Spinal cord (tissue), 10 donors: ENCODE measurements at places on chromosomes 13 and 19. TPM values are rescaled to one million over a fixed set of nuclear protein-coding genes. Genes with fewer than 3 reads are reported as not detected.

KCNC3 gene
- 4.5 TPM for total RNA-seq

ZNF540 gene
- total RNA-seq: 10.7 TPM

- DNase-seq: no peak
These were observed 21.5 kb downstream of the COLGALT1 start for GRCh38 chr19:17576758-17577456.

GRCh38 chr13:36313047-36313969, 15.7 kb upstream of the CCDC169 start:
- no peak for DNase-seq

DNA sequence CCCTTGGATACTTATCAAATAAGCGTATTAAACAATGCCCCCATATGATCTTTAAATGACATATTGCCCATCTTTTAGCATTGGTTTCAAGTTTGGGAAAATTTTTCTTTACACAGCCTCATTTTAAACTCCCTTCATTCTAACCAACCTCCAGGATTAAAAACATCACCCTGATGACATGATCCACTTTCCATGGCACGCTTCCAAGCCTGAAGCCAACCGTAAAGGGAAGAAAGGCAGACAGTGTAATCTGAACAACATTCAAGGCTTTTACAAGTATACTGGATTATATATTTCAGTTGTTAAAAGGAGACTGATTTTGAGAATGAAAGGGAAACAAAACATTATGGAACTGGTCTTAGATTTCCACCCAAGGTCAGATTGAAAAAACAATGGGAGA, 1721.9 kb downstream of the OLFM4 start:
- DNase-seq: no peak

GRCh38 chr13:62418872-62419271, 1003.2 kb upstream of the PCDH20 start:
- DNase-seq: no peak

DNA sequence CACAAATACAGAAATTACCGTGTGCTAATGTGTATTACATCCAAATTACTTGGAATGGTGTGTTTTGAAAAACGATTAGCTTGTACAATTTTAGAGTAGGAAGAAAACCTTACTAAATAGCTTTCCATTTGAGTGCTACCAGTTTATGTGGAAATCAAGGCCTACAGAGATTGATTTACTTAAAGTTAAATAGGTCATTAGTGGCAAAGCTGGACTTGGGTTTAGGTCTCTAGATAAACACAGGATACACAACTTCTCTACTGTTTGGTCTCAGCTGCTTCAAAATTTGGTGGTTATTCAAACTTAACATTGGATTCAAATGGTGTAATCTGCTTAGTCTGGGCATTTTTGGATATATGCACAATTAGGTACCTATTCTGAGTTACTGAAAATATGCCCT, 21.4 kb downstream of the PCCA start:
- DNase-seq: no peak

DNA sequence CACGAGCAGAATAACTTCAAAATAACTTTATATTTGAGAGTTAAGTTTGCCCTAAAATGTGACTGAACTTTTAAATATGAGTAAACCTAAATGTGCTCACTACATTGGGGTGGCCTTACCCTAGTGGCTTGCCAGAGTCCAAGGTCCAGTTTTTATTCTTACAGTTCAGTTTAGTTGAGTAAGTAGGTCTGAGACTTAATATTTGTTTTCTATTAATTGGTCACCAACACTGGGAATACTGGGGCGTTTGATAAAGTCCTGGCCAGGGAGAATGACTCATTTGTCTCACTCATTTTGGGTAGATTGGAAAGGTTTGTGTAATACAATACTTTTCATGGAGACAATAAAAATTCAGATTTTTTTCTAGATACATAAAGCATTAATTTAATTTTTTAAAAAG, 127.8 kb upstream of the SPATA13 start:
- no peak for DNase-seq

DNA sequence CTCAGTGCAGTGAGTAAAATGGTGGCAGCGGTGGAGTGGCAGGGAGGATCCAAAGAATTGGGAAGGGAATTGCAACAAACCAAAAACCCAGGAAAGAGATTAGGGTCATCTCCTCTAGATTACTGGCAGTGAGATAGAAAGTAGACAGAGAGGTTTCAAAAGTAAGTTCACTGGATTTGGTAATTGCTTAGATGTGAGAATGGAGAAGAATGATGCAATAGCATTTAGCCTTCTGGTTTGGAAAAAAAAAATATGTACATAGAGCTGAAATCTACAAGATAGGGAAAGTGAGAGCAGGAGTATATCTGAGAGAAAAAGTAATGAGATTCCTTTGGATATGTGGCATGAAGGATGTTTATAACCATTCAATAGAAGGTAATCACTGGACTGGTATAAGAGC, 482.6 kb upstream of the GPC6 start:
- DNase-seq: no peak

DNA sequence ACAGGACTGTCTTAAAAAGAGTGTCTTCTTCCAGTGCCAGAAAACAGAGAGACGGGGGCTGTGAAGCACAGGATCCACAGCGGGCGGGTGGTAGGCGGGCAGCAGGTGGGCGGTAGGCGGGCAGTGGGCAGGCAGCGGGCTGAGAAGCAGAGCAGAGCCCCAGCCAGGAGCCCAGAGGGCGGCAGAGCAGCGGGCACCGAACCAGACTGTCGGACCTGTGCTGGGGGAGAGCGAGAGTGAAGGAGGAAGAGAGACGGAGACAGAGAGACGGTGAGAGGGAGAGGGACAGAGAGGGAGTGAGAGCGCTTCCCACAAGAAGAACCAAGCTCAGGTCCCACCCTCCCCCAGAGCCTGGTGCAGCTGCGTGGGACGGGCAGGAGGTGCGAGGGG, 30.3 kb downstream of the RASA3 start:
- no peak for DNase-seq

DNA sequence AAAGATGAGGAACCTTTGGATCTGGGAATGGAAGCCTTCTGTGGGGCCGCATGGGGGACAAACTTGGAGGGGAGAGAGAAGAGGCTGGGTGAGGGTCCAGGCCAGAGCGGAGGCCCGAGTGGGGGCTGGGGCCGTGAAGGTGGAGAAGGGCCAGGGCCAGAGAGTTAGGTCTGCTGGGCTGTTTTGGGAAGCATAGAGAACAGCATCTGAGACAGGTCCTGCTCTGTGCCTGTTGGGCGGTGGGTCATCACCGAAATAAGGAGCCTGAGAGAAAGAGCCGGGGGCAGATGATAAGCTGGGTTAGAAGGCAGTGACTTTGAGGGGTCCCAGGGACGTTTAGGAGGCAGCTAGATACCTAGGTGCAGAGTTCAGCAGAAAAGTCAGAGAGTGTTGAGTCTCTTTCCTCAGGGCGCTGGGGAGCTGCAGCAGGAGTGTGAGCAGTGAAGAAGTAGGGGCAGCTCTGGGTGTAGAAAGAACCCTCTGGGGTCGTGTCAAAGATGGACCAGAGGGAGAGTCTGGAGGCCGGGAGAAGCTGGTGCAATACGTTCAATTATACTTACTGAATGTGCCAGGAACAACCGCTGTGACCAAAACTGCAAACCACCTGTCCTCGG, 2.7 kb downstream of the SPACA6 start:
- DNase-seq: no peak

DNA sequence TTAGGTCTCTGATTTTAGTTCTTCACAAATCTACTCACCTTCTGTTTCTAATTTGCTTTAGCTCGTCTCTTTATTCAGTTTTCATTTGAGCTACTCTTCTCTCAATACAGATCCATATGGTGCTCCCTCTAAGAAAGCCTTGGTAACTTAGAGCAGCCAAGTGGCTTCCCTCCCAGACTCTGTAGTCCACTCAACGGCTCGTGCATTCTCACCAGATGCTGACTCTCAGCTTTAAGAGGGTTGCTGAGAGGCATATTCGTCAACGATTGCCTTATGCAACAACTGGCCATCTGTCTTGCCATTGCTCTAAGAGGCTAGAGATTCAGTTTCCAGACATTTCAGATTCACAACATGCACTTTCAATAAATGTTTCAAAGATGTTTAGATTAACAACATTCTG, 785.8 kb upstream of the SLC10A2 start:
- no peak for DNase-seq

DNA sequence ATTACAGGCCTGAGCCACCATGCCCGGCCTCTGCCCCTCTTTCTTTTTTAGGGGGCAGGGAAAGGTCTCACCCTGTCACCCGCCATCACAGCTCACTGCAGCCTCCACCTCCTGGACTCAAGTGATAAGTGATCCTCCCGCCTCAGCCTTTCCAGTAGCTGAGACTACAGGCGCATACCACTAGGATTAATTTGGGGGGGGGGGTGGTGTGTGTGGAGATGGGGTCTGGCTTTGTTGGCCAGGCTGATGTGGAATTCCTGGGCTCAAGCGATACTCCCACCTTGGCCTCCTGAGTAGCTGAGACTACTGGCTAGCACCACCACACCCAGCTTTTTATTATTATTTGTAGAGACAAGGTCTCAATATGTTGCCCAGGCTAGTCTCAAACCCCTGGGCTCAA, 4.2 kb downstream of the APOE start:
- no peak for DNase-seq

DNA sequence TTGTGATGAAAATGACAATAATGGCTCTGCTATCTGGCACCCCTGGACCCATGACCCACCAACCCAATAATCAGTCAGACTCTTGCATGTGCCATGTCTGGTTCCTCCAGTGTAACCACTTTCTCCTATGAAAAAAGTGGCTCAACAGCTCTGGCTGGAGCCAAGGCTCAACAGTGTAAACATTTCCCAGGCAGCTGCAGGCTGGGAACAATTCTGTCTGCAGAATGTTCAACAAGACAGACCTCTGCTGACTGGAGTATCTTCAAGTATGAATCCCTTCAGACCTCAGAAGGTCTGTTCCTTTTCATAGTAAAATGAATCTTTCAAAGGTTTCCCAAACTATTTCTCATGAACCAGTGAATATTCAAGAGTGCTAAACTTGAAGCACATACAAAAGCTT, 410.1 kb upstream of the HTR2A start:
- DNase-seq: no peak

DNA sequence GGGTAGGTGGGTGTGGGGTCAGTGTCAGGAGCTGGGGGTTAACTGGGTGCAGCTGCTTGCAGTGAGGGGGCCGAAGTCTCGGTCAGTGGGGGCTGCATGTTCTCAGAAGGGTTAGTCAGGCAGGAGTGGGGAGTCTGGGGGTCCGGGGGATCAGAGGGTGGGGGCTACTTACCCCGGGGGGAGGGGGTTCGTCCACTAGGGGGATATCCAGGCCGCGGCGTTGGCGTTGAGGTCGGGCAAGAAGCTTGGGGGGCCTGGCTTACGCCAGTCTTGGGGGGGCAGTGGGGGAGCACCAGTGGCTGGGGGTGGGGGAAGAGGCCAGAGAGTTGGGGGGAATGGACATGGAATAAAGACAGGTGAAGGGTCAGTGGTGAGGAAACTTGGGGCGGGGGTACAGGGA, 9.1 kb downstream of the KCNC3 start:
- DNase-seq: no peak

DNA sequence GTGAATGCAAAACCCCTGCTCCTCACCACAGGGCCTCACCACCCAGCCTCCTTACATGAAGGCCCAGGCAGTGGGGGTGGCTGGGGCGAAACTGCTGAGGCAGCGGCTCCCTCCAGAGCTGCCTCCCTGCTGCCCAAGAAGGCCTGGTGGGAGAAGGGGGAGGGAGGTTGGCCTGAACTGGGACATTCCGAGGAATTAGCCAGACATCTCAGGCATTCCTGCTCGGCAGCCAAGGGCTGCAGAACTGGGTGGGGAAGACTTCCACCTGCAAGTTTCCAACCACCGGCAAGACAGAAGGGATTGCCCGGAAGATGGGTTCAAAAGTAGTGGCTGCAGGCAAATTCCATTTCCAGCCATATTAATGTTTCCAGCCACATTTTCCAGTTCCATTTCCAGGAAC, 2.3 kb upstream of the PSPN start:
- no peak for DNase-seq

GRCh38 chr13:31011901-31012654, 79.6 kb downstream of the TEX26 start:
- DNase-seq: no peak

DNA sequence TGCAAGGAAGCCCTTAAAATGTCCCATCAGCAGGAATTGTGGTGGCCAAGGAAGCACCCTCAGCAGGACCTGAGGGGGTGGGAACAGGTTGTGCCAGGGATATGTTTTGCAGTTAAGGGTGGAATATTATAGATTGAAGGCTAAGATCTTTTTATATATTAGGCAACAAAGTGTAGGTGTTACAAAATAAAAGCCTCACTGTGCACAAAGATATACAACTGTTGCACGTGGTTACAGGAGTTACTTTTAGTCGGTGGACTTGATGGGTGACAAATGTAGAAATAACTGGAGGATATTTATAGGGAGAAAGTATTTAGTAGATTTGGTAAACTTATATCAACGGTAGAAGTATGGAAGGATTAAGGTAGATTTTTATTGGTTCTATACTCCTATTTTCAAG, 35.1 kb downstream of the TBC1D4 start:
- no peak for DNase-seq

- DNase-seq: no peak
These were observed 17.7 kb downstream of the CCDC97 start for GRCh38 chr19:41327576-41328156.

DNA sequence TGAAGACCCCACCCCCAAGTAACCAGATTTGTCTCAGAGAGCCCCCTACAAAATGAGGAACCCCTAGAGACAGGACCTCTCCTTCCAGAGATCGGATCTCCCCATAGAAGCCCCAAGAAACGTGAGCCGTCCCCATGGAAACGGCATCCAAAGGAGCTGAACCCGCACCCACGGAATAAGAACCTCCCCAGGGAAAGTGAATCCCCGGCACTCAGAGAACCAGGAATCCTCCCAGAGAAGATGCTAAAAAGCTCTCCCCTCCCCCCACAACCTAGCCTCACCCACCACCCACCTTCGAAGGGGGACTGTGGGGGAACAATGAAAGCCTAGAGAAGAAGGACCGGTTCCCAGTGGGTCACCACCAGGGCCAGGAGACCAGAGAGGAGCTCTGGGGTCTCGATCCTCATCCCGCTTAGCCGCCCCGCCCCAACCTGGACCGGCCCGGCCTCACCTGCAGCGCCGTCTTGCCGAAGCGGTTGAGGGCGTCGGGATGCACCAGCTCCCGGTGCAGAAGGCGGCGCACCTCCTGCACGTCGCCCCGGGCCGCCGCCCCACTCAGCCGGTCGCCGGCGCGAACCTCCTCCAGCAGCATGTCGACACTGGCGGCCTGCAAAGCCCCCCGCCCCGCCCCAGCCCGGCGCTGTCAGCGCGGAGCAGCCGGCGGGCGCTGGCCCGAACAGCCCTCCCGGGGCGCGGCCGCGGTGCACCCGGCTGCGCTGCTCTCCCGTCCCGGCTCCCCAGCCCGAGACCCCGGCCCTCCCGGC, 535 bp downstream of the CDKN2D start:
- DNase-seq: peak; percentile 54

DNA sequence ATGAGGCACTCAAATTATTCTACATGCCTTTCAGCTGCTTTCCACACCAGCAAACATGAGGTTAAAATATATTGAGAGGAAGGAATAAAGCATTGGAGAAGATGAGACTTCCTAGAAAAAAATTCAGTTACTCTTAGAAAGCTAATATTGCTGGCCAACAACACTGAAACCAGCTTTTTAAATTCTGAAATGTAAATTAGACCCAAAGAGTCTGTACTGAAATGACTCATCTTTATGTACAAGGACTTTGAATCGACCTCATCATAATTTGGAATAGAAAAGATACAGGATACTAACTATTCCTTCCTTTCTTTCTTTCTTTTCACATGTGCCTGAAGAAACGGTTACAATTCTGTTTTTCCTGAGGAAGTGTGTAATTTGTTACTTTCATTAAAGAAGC, 6.5 kb upstream of the HSPH1 start:
- no peak for DNase-seq

GRCh38 chr19:16673231-16673630, 12.3 kb downstream of the TMEM38A start:
- DNase-seq: no peak

- DNase-seq: no peak
These were observed 108.4 kb downstream of the KLF5 start for GRCh38 chr13:73167028-73167820.

GRCh38 chr13:18996221-18996620, 185.4 kb downstream of the TUBA3C start:
- DNase-seq: no peak
